Left cardiac atrium (tissue), 4 donors: ENCODE measurements at places on chromosomes 12 and 14. TPM values are rescaled to one million over a fixed set of nuclear protein-coding genes. Genes with fewer than 3 reads are reported as not detected.

PARPBP gene
- 0.81 TPM for total RNA-seq

DNA sequence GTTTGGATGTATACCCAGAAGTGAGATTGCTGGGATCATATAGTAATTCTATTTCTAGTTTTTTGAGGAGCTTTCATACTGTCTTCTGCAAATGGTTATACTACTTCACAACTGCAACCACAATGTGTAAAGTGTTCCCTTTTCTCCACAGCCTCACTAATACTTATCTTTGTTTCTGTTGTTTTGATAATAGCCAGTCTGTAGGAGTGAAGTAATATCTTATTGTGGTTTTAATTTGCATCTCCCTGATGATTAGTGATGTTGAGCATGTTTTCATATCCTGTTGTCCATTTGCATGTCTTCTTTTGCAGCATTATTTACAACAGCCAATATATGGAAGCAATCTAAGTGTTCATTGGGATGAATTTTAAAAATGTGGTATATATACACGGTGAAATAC lies 29.9 kb downstream of the GABARAPL1 start:
- DNase-seq, result no peak

GRCh38 chr14:74599321-74599761 lies 12.7 kb downstream of the LTBP2 start:
- DNase-seq, result no peak

DNA sequence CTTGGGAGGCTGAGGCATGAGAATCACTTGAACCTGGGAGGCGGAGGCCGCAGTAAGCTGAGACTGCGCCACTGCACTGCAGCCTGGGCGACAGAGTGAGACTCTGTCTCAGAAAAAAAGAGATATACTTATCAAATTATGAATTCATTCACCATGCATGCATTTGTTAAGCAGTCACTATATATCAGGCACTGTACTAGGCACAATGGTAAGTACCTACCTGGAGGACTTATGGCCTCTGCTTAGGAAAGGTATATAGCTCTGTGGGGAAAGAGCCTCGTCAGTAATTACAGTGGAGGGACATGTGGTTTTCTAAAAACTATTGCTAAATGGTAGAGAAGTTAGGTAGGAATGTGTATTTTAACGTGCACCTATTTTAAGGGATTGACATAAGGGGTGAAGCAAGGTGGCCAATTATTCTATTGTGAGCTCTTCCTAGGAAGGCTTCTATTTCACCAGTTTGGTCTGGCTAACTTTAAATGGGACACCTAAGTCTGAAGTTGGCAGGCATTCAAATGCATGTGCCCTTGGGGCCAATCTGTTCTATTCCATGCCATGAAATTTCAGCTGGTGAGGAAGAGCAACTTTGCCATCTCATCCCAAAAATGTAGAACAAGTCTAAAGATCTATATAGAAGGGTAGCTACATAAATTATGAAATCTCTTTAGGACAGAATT lies 15.0 kb downstream of the TCP11L2 start:
- DNase-seq, result no peak

- DNase-seq, result no peak
Observed at GRCh38 chr14:90355540-90356518, 24.1 kb upstream of the NRDE2 start.

DNA sequence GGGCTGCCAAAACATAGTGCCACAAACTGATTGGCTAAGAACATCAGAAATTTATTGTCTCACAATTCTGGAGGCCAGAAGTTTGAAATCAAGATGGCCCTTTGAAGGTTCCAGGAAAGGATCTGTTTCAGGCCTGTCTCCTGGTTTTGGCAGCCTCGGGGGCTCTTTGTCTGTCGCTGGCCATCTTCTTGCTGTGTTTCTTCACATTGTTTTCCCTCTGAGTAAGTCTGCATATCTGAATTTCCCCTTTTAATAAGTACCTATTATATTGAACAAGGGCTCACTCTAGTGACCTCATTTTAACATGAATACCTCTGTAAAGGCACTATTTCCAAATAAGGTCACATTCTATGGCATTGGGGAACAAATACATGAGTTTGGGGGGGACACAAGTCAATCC lies 467.1 kb upstream of the MGAT4C start:
- DNase-seq, result no peak

DNA sequence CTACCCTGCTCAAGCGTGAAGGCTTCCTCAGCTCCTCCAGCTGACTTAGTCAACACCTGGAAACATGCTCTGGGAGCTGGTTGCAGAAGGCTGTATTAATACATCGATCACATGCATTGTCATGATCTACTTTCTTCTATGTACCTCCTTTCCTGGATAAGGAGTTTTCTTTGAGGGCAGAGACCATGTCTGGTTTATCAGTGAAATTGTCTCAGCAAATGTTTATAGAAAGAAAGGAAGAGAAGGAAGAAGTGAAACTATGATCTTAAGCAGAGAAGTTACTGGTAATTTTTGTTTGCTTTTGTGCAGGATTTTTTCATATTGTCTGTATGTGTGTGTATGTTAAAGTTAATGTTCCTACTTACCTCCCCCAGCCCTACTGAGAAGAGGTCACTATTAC lies 4.5 kb downstream of the DYRK4 start:
- DNase-seq, result no peak

- peak; percentile 43 for DNase-seq
Observed at GRCh38 chr14:68791902-68792677, 777 bp downstream of the ZFP36L1 start.

DNA sequence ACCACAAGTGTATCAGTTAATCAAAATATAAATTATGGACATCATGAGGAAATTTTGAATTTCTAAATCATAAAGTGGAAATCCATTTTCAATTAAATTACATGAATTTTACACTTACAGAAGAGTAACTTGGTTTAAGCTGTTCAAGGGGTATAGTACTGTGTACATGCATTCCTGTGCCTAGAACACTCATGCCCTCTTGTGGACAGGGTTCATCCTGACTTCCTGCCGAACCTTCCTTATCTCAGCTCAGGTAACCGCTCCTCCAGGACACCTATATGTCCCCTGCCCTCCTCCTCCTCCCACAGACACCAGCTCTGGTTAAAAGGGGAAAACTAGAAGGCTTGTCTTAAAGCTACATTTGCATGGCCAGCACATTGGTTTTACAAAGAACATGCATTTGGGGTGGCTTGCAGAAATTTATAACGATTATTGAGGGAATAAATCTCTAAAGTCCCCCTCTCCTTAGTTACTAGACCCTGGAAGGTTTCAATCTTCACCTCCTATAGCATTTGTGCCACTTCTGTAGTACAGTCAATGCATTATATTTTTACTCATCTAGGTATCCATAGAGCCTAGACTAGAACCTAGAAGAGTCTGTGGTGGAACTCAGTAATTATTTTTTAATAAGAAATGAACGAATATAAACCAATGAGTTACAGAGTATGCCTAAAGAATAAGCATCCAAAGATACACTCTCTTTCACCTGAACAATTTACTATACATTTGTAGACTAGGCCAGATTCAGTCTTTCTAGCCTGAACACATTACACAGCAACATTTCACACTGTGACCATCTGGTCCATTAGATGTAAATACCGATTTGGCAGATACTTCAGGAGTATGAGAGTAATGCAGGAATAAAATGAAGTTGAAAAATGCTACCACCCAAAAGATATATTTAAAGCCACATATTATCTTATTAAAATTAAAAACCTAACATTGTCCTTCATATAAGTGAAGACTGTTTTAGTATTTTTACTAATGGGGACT lies 345.6 kb downstream of the PAWR start:
- no peak for DNase-seq

- no peak for DNase-seq
Observed at GRCh38 chr14:20487396-20487725, 18.0 kb upstream of the RNASE10 start.

DNA sequence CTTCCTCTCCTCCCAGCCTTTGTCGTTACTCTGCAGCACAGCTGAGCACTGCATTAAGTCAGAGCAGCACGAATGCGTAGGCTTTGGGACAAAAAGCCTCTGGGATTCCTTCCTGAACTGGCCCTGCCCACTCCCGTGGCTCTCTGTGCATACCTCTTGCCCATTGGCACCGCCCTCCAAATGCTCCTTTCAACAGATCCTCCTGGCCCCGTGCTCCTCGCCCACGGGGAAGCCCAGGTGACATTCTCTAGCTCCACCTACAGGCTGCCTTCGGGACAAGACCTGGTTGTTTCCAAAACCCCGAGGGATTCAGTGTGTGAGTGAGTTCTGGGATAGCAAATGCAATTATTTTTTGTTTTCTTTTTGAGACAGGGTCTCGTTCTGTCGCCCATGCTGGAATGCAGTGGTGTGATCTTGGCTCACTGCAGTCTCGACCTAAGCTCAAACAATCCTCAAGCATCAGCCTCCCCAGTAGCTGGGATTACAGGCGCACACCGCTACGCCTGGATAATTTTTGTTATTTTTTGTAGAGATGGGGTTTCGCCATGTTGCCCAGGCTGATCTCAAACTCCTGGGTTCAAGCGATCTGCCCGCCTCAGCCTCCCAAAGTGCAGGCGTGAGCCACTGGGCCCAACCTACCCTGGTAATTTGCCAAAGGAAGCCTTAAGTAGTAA lies 17.9 kb upstream of the TDRD9 start:
- DNase-seq, result peak; percentile 84

DNA sequence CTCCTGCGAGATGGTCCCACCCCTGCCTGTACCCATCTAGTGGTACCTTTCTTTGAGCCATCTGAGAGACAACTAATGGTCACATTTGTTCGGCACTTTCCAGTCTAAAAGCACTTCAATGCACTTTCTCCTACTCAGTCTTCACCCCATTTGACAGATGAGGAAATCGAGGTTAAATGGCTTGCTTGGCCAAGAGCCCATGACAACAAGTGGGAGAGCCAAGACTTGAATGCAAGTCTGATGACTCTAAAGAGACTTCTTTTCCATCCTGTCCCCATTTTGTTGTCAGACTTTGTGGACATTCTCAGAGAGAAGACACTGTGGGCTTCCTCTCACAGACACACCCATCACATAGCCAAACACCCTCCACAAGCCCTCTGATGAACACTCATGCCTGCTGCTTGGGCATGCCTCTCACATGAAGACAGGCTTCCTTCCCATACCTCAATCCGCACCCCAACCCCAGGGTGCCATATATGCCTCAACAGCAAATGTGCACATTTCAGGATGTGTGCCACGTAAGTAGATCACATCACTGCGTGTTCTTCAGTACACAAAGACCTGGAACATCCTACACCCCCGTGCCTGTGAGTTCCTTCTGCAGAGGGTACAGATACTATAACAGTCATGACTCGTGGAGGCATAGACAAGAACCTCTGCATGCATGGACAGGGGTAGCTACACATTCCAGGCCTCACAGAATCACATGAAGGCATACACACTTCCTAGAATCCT lies 805 bp downstream of the MYH7 start:
- DNase-seq, result no peak

GRCh38 chr12:121579190-121579791 lies 1.5 kb downstream of the KDM2B start:
- peak; percentile 46 for DNase-seq

GRCh38 chr12:53500142-53500775 lies 824 bp upstream of the TARBP2 start:
- peak; percentile 71 for DNase-seq

- DNase-seq, result no peak
Observed at GRCh38 chr12:13199592-13199991, 3.1 kb downstream of the EMP1 start.

- peak; percentile 70 for DNase-seq
Observed at GRCh38 chr14:75648066-75648838, 12.4 kb downstream of the ERG28 start.
